ENCODE measurements at places on chromosomes 12 and 14.

GRCh38 chr14:56482310-56482911, 97.2 kb upstream of the TMEM260 start:
- H3K4me3 ChIP-seq = no peak overlapping the region
- H3K27me3 ChIP-seq = no peaks in the 10 kb centered on the region

- H3K4me1 ChIP-seq = peaks cover 9% of the 10 kb centered on the region
- no peak overlapping the region for H3K27ac ChIP-seq
- DNase-seq = no peak
- H3K4me3 ChIP-seq = no peak overlapping the region
- no peaks in the 10 kb centered on the region for H3K27me3 ChIP-seq
- H3K36me3 ChIP-seq = peaks cover 48% of the 10 kb centered on the region
These were observed 9.6 kb downstream of the PRKAG1 start for GRCh38 chr12:49008943-49009342.

DNA sequence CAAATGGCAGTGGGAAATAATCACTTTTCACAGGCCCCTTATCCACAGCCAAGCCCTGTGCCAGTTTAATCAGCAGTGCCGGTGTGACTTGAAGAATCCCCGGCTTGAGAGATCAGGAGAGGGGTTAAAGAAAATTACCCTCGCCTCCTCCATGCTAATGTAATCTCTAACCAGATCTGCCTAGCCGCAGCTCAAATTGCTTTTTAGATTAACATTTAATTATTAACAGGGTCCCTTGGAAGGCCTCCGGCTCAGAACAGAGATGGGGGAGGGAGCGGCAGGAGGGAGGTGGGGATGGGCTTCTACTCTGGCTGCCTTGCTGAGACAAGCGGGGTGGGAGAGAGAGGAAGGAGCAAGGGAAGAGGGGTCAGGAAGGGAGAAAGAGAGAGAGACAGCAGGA, 24.0 kb downstream of the FAM222A start:
- H3K27me3 ChIP-seq = no peaks in the 10 kb centered on the region
- H3K36me3 ChIP-seq = no peaks in the 10 kb centered on the region
- peaks cover 48% of the 10 kb centered on the region for H3K4me1 ChIP-seq
- H3K27ac ChIP-seq = no peak overlapping the region

DNA sequence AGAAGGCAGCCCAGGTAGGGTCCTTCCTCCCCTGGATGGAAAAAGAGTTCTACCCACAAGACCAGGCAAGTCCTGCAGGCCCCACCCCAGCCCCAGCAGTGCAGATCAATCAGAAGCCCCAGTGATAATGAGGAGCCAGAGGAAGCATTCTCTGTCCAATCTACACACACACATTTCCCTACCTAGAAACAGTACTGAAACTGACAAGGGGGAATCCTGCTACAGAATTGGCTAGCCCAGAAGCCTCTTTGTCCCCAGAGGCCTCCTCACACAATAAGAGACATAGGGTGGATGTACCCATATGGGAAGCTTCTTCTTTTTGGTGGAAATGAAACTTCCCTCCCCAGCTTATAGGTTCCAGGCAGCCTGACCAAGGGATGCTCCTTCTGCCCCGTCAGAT, 9.9 kb downstream of the FSCB start:
- no peak for DNase-seq
- H3K4me3 ChIP-seq = no peak overlapping the region
- no peaks in the 10 kb centered on the region for H3K36me3 ChIP-seq
- no peak overlapping the region for H3K27ac ChIP-seq

DNA sequence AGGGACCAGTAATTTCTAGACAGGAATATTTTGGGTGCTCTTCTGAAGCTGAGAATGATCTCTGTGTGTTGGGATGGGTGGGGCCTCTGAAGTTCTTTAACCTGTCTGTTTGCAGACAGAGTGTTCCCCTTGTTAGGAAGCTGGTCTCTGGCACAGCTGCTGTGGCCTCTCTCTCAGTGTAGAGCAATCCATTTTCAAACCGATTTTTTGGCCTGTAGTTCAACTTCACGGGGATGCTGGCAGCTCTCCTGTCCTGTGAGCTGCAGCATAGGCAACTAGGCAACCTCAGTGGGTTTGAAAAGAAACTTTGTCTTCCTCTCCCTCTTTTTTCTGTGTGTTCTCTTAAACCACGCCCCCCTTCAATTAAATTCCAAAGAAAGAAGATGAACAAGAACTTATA, 69.1 kb downstream of the SMOC1 start:
- DNase-seq = no peak
- H3K36me3 ChIP-seq = no peaks in the 10 kb centered on the region
- no peaks in the 10 kb centered on the region for H3K27me3 ChIP-seq
- H3K27ac ChIP-seq = no peak overlapping the region
- no peak overlapping the region for H3K4me3 ChIP-seq

DNA sequence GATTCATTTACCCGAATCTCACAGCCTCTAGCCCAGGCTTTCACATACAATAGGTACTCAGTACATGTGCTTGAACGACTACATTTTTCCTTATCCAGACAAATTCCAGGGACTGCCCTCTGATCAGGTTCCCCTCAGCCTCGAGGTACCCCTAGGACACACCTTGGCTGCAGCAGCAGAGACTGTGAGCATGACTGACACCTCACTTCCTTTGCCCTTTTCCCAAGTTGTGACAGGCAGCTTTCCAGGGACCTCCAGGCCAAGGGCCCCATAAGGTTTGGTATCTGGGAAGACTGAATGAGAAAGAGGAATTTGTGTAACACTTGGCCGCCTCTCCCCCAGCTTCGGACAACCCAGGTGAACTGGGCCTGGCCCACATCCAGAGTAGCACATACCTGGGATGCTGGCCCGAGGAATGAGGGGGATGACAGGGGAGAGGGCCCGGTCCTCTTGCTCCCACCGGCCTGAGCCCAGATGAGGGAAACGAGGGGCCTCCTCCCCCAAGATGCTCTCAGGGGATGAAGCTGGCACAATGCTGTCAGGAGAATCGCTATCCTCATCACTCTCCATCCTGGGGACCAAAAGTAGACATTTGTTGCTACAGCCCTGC, 10.2 kb upstream of the PRKAG1 start:
- H3K4me3 ChIP-seq = no peak overlapping the region
- DNase-seq = no peak
- no peaks in the 10 kb centered on the region for H3K4me1 ChIP-seq
- no peak overlapping the region for H3K27ac ChIP-seq

DNA sequence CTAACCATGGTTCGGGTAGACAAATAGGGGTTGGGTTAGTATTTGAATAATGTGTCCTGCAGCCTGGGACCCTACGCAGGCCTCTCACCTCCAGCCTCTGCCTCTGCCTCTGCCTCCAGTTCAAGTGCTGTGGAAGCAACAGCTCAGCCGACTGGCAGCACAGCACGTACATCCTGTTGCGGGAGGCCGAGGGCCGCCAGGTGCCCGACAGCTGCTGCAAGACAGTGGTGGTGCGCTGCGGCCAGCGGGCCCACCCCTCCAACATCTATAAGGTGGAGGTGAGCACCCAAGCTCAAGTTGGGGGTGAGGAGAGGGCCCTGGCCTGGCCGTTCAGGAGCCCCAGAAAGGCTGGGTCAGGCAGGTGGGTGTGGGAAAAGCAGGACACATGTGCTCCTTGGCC, 55.9 kb downstream of the TSPAN11 start:
- H3K27ac ChIP-seq = no peak overlapping the region
- no peaks in the 10 kb centered on the region for H3K4me1 ChIP-seq
- H3K36me3 ChIP-seq = no peaks in the 10 kb centered on the region
- no peaks in the 10 kb centered on the region for H3K27me3 ChIP-seq
- DNase-seq = no peak

GRCh38 chr12:30853561-30854133, 72.9 kb upstream of the TSPAN11 start:
- H3K27ac ChIP-seq = no peak overlapping the region
- no peak for DNase-seq
- H3K4me1 ChIP-seq = no peaks in the 10 kb centered on the region
- H3K4me3 ChIP-seq = no peak overlapping the region
- H3K27me3 ChIP-seq = no peaks in the 10 kb centered on the region

- no peak for DNase-seq
- H3K27ac ChIP-seq = no peak overlapping the region
- no peaks in the 10 kb centered on the region for H3K36me3 ChIP-seq
- no peak overlapping the region for H3K4me3 ChIP-seq
- H3K27me3 ChIP-seq = no peaks in the 10 kb centered on the region
- no peaks in the 10 kb centered on the region for H3K4me1 ChIP-seq
These were observed 1002.2 kb upstream of the FLRT2 start for GRCh38 chr14:84527706-84528105.

Data from right atrium auricular region (tissue), 2 donors.